ENCODE measurements at places on chromosomes 12 and 14.

- DNase-seq = no peak
These were observed 11.5 kb downstream of the PTGER2 start for GRCh38 chr14:52325630-52326029.

DNA sequence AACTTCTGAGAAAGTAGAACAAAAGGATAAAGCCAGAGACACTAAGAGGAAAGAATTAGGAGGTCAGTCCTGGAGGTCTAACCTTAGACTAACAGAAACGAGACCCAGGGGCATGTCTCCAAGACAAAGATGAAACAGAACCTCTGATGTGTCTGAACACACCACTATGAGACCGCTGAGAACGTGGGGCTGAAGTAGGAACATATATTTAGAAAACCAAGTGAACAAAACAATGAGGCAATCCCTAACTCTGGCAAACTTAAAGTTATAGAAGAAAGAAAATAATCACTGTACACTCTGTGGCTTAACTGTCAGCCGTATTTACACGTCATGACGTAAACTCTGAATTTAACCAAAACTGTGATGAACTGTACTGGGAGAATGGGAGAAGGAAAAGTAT is 17.9 kb downstream of the KCTD10 start:
- DNase-seq = no peak

DNA sequence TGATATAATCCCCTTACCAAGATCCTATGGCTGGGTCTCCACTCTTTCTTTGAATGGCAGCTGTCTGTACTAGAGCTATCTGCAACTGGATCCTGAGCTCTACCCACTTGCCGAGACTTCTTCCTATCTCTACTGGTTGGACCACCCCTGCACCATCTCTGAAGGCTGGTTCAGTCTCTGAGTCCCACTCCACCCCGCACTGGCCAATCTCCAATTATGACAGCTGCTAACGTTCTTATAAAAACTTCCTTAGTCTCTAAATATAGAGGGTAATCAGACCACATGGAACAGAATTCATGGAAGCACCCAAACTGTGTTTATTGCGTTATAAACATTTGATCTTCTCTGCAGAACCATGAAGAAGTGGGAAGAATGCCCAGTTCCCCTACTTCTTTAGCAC is 186.6 kb upstream of the EEA1 start:
- DNase-seq = no peak

DNA sequence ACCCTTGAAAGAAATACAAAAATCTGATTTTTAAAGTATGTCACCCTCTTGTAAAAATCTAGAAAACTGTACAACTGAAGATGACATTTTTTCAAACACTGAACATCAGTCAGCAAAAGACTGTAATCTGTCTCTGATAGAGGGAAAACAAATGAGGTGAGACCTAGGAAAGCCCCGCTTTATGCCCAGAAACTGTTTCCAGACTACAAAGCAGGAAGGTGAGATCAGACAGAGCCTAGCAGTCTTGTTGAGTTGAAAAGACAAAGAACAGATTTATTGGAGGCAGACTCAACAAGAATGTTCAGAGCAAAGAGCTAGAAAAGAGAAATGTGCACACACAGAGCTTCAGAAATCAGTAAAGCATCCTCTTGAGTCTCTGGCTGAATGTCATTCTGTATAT is 873.6 kb downstream of the LRFN5 start:
- DNase-seq = no peak

GRCh38 chr12:52323416-52324152 is 2.4 kb upstream of the KRT83 start:
- no peak for DNase-seq

DNA sequence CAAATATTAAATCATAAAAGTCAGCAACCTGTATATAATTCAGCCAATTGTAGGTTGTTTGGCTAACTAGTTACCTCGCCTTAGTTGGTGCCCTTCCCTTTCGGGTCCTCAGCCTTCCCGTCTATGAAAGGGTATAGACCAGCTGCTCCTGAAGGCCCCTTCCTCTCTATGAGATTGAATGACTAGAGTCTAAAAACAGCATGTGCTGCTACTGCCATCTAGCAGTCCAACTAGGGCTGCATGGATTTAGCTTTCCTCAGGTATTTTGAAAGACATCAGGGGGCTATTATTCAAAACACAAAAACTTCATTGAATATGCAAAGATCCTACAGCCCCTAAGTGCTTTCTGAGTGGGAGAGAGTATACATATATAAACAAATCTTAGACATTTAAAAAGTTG is 37.0 kb upstream of the TMEM263 start:
- peak; percentile 31 for DNase-seq

- DNase-seq = no peak
These were observed 34.1 kb upstream of the TUBA1C start for GRCh38 chr12:49230805-49231194.

GRCh38 chr12:7091171-7091570 is 1.1 kb downstream of the C1R start:
- DNase-seq = no peak

DNA sequence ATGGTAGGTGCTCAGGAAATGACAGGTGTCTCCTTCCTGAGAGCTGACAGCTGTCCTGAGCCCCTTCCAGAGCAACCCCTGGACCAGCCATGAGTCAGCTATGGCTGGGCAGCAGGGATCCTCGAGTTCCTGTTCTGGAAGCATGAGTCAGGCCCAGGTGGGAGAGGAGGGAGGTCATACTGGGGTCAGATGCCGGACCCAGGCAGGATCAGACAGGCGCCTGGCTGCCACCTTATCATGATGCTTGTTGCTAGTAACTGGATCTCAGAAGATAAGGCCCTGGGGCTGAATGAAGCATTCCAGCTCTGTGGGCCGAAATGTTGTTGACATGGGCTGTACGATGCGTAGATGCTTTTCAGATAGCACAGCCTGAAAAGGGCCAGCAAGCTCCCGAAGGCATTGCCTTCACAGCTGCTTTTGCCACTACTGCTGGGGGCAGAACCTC is 17.4 kb upstream of the KRT7 start:
- no peak for DNase-seq

- DNase-seq = no peak
These were observed 177.0 kb upstream of the TBX3 start for GRCh38 chr12:114860969-114861368.

DNA sequence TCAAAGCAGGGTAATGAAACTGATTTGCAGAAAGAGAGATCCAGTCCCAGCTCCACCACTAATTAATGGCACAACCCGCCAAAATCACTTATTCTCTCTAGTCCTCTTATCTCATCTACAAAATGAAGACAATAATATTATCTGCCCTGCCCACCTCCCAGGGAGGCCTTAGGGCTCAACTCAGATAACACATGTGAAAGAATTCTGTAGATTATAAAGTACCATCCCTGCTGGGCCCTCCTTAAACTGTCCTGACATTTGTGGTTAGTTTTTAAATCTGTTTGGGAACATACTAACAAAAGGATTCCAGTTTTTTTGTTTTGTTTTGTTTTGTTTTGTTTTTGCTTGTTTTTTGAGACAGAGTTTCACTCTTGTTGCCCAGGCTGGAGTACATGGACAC is 7.3 kb downstream of the POMT2 start:
- no peak for DNase-seq

- DNase-seq = no peak
These were observed 42.5 kb upstream of the HMGA2 start for GRCh38 chr12:65781681-65782269.

- no peak for DNase-seq
These were observed 4.7 kb downstream of the VRK1 start for GRCh38 chr14:96801931-96802330.

- DNase-seq = no peak
These were observed 12.1 kb downstream of the KRT85 start for GRCh38 chr12:52355176-52355575.

DNA sequence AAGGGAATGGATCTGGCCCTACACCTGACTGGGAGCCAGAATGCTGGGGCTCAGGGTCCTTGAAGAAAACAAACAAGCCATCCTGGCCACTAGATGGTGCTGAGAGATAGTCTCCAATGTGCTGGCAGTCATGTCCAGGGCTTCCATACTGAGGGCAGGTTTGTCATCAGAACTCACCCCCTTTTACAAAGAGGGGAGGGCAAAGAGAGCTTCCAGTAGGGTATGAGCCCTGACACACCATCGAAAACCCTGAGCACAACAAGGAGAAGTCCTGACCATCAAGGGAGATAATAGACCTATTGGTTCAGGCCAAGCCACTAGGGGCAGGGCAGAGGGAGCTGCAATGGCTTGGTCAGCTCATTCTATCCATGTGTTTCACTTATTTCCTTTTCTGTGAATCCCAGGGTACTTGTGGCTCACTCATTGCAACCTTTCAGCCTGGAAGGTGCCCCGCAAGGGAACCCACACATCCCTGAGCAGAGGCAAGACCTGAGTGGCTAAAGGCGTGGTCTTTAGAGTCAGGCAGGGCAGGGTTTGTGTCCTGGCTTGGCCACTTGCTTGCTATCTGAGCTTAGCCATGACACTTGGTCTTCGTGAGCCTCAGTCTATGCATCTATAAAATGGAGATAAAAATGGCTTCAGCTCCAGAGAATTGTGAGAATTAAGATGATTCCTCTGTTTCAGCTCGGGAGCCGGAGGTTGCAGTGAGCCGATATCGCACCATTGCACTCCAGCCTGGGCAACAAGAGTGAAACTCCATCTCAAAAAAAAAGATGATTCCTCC is 6.2 kb upstream of the PLEKHH1 start:
- peak; percentile 50 for DNase-seq

DNA sequence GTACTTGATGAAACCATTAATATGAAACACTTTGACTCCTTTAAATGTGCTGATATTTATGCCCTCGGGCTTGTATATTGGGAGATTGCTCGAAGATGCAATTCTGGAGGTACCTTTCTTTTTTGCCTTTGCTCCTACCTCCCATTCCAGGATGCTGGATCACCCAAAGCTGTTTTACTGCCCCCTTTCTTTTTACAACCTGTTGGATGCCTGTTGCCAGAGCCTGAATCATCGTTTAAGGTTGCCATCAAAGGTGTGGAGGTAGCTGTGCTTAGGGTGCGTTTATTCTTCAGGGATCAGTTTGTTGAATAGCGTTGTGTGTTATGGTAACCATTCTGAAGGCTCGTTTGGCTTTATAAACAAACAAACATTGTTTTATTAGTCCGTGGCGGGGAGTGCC is 19.9 kb upstream of the TAMALIN start:
- DNase-seq = no peak

DNA sequence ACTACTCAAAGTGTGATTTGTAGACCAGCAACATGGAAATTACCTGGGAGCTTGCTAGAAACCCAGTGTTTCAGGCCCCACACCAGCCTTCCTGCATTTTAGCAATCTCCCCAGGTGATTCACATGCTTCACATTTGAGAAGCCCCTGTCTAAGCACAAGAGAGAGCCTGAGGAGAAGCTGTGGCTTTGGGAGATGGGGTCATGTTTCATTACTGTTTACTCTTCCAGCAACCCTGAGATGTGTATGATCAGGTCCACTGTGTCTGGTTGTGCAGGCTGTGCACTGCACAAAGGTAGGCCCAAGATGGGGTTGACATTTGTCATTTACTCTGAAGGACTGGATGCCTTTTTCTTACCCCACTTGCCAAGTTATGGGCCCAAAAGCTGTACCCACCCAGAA is 190.1 kb downstream of the SLC41A2 start:
- no peak for DNase-seq

GRCh38 chr12:81872400-81872799 is 113.2 kb upstream of the PPFIA2 start:
- no peak for DNase-seq

DNA sequence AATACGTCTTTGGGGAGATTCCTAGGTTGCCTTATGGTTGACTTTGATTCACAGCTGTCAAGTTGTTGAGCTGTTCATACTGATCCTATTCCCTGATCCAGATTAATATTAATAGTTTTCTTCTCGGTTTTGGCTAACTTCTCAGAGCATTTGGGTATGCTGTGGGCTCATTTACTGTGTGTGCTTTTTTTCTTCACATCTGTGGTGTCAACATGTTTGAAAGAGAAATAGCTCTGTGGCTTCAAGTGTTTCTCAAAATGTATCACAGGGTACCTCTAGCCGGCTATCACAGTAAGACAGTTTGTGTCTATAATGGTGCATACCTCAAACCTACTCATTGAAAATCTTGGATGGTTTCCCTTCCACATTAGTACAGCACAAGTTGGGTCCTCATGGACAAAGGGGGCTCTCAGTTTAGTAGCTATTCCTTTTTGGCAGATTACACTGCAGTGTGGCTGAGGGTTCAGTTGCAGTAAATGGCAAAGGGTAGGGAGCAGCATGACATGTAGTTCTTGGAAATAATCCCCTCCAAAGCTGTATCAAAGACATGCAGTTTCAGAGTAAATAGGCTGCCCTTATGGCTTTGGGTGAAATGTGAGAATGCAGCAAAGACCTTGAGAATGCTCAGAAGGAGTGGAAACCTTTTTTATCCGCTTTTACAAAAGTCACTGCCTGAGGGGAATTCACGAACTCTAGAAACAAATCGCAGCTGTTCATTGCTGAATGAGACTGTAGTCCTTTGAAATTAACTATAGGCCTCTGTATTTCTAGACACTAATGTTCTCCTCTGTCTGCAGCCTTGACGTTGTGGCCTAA is 102.4 kb upstream of the ATF1 start:
- no peak for DNase-seq

DNA sequence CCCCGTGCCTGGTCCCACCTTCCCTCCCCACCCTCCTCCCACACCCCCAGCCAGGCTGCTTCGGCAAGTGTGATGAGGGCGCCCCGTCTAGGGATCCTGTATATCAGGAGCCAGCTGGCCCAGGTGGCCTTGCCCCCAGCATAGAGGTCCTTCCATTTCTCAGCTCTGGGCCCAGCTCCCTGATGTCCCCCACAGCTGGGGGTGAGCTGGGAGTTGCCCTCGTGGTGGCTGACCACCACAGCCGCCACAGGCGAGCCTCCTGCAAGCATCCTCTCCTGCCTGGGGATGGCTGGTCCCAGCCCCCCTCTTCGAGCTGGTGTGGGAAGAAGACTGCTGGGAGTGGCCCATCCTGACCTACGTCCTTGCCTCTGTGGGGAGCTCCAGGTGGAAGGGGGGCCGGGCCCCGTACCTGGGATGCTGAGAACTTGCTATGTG is 7.4 kb downstream of the ASPG start:
- no peak for DNase-seq

GRCh38 chr12:98549371-98550110 is 34.2 kb downstream of the TMPO start:
- no peak for DNase-seq

GRCh38 chr14:88955455-88955854 is 131.0 kb downstream of the TTC8 start:
- no peak for DNase-seq

- DNase-seq = no peak
These were observed 7.1 kb upstream of the CPNE6 start for GRCh38 chr14:24064091-24064795.

Measured in hematopoietic multipotent progenitor cell (in vitro differentiated cells).